ENCODE measurements at places on chromosomes 4 and X. TPM values are rescaled to one million over a fixed set of nuclear protein-coding genes. Genes with fewer than 3 reads are reported as not detected.

GRCh38 chr4:24533364-24533763, 51.0 kb downstream of the DHX15 start:
- no peak for DNase-seq

DNA sequence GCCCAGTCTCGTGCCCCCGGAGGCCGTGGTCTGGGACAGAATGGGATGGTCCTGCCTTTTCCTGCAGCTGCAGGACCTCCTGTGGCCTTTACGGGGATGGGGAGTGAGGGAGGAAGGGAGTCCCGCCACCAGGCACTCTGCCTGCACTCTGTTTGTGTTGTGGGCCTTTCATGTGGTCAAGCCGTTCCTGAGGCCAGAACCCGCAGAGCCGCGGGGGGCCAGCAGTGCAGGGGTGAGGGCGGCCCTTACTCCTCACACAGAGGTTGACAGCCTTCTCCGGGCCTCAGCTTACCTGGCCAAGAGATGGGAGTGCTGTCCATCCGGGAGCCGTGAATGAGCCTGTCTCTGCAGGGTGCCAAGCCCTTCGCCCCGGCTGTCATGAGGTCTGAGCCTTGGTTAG, 230.7 kb downstream of the AFAP1 start:
- no peak for DNase-seq

DNA sequence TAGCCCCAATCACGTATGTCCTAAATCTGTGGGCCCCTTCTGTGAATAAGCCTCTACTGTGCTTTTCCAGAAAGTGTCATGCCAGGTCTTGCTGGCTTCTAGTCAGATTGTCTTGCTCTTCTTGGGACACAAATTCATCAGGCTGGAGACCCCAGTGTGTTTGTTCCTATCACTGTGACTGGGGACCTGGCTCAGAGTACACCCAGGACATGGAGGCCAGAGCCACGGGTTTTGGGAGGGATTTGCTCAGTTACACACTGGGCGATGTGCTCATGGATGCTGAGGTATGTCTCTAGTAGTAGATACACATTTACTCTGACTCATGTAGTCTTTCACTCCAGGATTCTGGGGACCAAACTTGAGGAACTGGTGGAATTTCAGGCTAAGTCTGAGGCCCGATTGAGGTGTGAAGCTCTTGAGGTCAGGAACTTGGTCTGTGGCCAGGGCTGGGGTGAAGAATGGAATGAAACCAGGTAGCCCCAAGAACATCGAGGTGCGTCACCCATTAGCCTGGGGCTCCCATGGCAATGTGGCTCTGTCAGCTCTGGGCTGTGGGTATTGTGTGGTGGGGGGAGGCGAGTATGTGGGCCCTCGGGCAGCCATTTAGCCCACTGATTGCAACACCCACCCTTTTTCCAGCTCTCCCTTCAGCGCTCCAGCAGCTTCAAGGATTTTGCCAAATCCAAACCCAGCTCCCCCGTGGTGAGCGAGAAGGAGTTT, 7.7 kb downstream of the SASH3 start:
- no peak for DNase-seq

Gene PTPN13
- 79.1 TPM for total RNA-seq

- DNase-seq, result no peak
Observed at GRCh38 chrX:390459-390858, 3.8 kb upstream of the PPP2R3B start.

DNA sequence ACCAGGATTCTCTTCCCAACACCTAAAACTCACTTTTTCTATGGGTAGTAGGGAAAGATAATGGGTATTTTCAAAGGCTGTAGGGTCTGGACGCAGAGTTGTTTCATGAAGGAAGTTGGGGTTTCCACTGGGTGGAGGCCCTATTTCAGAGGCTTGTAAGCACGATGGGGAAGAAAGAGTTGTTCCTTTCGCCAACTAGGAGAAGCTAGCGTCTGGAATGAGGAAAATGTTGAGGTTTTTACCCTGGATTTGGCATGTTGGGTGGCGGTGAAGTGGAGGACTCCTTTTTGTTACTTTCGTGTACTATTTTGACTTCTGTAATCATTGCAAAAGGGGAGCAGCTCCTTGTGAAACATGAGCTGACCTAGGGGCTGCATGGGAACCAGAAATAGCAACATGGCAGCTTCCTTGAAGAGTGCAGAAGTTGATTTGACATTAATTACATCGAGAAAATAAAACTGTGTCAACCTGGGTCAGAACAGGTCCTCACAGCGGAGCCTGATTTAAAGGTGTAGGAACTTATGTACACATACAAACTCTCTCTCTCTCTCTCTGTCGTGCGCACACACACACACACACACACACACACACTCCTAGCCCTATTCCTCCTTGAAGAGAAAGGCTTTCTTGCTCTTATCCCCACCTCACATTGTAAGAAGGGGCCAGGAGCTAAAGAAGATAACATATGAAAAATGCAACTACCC, 19.1 kb downstream of the VSIG4 start:
- no peak for DNase-seq

DNA sequence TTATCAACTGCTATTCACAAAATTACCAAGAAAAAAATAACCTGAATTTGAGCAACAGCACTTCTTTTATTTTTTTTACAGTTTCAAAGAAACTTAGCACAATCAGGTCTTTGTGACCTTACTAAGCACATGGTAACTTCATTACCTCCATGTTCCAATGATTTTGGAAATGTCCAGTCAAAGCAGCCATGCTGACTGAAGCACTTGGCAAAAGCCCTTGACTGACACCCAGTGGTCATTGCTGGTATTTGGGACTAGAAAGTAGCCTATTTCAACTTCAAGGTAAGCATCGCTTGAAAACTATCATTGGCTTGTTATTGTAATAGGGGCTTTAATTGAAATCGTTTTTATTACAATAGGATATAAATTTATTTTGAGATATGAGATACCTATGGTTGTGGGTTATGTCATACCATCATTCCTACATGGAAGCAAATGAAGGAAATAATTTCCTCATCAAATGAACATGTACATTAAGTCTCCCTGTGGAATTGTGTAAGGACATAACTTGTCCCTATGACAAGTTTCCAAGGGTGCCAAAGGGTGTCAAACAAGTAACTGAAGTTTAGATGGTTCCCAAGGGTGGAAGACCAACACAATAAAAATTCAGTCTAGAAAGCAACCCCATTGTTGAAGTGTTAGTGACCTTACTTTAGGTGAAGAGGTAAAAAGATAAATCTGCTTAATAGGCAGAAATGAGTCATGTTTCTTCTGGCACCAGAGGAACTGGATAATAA, 15.2 kb upstream of the ANXA10 start:
- peak; percentile 73 for DNase-seq

DNA sequence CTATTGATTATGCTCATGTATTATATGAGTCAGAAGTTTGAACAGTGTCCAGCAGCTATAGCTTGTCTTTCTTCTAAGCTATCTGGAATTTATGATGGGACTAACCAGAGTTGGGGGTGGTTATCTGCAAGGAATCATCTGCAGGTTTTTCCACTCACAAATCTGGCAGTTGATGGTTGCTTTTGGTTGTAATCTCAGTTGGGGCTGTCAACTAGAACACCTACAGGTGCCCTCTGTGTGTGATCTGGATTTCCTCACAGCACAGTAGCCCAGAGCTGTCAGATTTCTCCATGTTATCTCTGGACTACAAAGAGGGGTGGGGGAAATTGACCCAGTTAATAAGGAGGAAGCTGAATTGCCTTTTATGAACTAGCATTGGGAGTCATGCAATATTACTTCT, 51.4 kb upstream of the MAP9 start:
- DNase-seq, result no peak

GRCh38 chr4:86089781-86090323, 270.0 kb downstream of the MAPK10 start:
- DNase-seq, result no peak

- no peak for DNase-seq
Observed at GRCh38 chrX:110384490-110384889, 25.8 kb downstream of the RTL9 start.

DNA sequence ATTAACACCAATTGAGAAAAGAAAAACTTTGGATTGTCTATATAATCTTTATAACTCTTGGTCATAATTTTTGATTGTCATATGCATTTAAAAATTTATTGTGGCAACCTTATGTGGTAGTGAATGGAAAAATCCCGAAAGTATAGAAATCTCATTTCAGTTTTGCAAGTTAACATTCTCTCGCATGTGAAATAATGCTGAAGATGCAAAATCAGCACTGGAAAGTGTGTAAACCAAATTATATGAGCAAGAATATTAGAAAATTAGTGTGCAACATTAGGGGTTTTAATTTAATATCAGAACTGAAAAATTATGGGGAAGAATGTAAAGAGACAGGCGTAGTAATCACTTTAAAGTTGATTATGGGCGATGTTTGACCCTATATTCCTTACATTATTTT, 1472.8 kb downstream of the PCDH7 start:
- no peak for DNase-seq

DNA sequence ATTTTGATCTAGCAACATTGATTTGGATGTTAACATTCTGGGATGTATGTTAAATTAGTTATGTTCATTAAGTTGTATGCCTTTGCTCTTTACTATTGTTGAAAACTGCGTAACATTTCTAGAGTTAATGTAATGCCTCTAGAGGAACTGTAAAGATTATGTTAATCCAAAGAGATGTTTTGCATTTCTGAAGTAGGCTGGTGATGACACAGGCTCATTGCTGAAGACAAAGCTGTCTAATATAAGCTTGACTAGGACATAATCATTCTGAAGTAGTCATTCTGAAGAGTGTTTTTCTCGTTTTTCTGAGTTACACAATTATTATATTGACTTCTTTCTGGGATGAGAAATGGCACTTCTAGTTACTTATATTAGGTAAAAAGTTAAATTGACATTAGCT, 72.9 kb downstream of the LRP2BP start:
- DNase-seq, result no peak

Gene GAGE12J
- not detected for total RNA-seq

- no peak for DNase-seq
Observed at GRCh38 chr4:73705056-73705432, 35.3 kb upstream of the CXCL8 start.

DNA sequence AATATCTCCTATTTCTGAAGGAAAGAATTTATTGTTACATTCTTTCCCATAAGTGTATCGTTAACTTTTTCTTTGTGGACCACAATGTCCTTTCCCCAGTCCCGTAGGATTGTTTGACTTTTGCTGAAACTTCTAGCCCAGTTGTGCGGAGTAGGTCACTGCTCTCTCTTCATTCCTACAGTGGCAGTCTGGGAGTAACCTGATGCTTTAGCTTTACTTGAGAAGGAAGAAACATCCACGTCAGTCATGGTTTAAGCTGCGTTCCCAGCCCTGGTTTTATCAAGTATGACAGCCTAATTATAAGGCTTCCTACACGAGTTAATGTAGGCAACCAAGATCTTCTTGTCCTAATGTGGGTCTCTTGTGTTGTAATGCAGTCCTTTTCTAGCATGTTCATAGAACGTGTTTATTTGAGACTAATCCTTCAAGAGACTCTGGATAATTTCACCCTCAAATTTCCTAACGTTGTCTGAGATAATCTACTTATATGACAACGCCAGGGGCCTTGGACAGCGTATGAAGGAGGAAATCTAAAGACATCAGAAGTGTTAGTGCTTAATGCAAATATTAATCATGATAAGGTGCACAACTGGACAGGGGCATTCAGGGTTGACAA, 40.8 kb upstream of the GRPR start:
- DNase-seq, result no peak

DNA sequence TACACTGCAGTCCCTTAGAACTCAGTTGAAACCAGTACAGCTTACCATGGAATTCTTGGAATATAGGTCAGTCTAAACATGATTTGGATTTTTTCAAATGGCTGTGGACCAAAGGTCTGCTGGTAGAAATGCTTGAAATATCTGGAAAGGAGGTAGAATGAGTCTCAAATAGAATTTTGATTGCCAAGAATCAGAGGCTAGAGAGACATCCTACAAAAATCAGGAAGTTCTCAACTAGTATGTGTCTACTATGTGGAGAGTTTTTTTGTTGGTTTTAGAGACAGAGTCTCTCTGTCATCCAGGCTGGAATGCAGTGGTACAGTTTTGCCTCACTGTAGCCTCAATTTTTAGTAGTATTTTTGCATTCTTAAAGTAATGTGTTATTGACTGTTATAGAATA, 53.6 kb downstream of the PAQR3 start:
- DNase-seq, result no peak

Gene LDB2
- 31.5 TPM for total RNA-seq

Gene SMARCA1
- total RNA-seq, result 89.9 TPM

DNA sequence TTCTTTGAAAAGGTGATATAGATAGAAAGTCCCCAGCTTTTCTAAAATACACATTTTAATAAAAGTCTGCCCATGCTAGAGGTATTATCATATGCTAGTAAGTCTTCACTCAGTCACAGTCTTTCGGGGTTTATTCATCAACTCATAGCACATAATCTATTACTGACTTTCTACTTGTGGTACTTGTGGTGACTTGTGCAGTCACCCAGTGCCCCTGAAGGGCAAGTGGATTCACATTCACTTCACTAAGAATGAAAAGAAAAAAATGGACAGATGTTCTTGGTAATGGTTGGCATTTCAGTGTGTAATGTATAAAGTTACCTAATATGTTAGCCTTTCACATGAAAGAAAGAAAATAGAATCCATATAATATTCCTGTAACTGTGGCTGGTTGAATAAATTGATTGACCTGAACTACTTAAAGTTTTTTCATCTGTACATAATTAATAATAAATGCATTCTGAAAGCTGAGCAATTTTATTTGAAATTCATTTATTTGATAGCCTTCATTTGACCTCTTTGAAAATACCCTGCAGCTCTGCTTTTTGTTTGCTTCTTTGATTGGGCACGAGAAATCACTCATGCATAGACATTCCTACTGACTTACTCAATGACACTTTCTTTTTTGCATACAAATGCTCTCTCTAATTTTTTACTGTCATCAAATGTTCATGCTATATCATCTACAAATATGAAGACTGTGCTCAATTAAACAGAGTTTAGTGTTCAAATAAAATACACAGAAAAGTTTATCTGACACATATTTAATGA, 39.5 kb upstream of the ZNF330 start:
- DNase-seq, result no peak

GRCh38 chr4:100875296-100876068, 357.7 kb upstream of the EMCN start:
- no peak for DNase-seq

- DNase-seq, result no peak
Observed at GRCh38 chrX:107541244-107541643, 87.1 kb upstream of the PRPS1 start.

Gene HELT
- total RNA-seq, result not detected

GRCh38 chrX:148681605-148682004, 181.2 kb downstream of the AFF2 start:
- no peak for DNase-seq

DNA sequence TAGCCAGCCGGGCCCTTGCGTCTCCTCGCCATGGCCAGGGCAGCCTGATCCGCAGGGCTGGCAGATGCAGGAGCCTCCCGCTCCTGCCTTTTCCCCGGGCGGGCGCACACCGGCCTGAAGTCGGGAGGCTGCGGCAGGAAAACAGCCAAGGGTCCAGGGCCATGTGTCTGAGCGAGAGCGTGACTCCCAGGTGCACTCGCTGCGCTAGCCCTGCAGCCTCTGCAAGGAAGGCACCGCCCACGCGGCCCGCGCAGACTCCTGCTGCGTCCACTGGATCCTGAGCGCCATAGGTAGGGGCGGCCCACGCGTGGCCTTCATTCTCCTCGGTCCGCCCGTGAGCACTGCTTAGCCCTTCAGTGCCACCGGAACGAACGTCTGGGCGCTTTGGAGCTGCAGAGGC, 379.9 kb downstream of the TRAM1L1 start:
- DNase-seq, result no peak

Gene IL1RAPL1
- total RNA-seq, result 2.6 TPM

GRCh38 chr4:93730760-93731159, 97.8 kb upstream of the ATOH1 start:
- DNase-seq, result no peak

Data from type B pancreatic cell (in vitro differentiated cells).